ENCODE measurements at places on chromosomes 1 and 21.
A peak's percentile ranks its signal among the peaks of the same experiment; 100 is the strongest.

DNA sequence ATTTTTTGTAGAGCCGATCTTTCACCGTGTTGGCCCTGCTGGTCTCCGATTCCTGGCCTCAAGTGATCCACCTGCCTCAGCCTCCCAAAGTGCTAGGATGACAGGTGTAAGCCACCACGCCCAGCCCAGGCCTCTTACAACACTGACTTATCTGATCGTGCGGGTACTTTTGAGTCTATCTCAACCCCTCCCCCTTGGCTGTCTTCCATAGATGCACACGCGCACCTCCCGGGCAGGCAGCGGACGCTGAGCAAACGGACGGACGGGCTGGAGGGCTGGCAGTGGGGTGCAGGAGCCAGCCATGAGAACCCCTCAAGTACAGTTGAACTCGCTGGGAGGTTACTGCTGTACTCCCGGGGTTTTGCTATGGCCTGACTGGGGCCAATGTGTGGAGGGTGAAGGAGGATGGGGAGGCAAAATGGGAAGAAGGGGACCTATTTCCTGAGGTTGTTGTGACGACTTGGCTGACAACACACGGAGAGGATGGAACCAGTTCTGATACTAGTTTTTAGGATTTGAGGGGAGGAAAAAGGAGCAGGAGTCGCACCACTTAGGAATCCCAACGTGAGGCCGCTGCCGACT lies 959 bp downstream of the CD58 start:
- peak; percentile 21 for DNase-seq

DNA sequence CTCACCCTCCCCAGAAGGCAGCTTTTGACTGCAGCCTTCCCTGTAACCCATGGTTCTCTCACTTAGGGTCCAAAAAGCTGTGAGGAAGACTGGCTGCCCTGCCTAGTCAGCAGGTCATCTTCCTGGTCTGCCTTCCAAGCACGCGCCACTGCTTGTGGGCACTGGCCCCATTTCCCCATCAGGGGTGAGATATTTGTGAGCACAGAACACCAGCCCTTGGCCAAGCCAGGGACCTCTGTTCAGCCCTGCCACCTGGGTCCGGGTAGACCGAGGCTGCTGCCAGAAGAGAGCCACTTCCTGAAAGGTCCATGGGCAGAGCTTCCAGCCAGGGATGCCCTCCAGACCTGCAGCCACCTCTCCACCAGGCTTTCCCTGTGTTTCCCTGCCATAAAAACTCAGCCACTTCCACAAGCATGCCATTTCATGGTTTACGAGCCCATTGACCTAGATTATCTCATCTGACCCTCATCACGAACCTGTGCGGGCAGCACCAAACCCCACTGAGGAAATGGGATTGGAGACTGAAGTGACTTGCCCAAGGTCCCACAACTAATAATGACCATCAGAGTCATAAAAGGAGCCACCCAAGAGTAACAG lies 40.5 kb downstream of the GLIS1 start:
- no peak for DNase-seq

DNA sequence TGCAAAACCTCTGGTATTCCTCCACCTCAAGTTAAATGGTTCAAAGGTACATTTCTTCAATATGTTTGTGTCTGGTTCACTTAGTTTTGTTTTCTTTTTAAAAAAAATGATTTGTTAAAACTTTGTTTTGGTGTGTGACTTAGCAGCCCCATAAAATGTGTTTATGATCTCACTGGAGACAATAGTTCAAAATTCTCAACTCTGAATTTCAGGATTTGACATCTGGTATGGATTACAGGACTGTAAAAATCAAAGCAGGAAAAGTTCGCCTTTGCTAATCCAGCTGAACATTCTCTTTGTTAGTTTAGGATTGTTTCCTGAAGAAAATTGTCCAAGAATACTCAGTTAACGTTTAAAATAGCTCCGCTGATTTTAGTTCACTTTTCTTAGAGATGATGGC lies 231.7 kb downstream of the HMCN1 start:
- DNase-seq = no peak

DNA sequence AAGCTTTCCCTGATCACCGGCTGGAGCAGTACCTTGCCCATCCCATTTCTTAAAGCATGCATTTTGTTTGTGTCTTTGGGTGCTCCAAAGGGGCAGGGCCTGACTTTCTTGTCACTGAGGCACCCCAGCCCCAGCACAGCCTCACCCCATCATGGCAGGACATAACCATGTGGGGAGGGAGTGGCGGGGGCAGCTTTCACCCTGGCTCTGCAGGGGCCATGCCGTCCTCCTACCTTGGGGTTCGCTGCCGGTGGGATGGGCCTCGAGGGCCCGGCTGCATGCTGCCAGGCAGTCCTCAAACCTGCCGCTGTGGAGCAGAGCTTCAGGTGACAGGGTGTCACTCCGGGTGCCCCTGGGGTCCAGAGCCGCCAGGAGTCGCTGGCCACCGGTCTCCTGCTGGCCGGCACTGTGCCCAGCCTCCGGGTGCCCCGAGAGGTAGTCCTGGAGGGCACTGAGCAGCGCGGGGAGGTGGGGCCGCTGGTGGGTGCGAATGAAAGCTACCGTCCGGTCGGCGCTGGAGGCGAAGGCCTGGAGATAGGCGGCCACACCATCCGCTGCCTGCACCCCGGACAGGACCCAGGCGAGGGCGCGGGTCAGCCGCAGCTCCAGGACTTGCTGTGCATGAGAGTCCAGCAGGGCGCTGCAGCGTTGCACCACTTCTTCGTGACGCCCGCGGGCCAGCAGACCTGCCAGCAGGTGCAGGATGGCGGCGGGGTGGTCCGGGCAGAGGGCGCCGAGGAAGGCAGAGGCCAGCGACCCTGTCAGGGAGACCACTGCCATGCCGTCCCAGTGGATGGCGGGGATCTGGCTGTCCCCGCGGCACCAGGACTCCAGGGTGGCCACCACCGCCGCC lies 1.5 kb downstream of the TTC34 start:
- no peak for DNase-seq

- DNase-seq = no peak
Observed at GRCh38 chr1:104932030-104932915, 1182.6 kb downstream of the AMY1C start.

DNA sequence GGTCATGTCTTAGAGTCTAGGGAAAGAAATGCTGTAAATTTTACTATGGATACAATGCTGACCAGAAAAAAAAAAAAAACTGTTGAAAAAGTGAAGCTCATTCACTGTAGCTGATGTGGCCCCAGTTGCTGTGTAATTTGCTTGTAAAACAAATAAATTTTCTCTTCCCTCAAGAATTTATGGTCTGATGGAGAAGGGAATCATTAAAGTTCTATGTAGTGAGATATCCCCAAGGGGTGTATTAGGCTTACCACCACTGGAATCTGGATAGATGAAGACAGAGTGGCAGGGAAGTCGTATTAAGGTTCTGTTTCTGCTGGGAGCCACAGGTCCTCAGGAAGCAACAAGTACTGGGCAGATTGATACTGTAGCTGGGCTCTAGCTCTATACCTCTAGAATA lies 860.0 kb downstream of the LTN1 start:
- no peak for DNase-seq

DNA sequence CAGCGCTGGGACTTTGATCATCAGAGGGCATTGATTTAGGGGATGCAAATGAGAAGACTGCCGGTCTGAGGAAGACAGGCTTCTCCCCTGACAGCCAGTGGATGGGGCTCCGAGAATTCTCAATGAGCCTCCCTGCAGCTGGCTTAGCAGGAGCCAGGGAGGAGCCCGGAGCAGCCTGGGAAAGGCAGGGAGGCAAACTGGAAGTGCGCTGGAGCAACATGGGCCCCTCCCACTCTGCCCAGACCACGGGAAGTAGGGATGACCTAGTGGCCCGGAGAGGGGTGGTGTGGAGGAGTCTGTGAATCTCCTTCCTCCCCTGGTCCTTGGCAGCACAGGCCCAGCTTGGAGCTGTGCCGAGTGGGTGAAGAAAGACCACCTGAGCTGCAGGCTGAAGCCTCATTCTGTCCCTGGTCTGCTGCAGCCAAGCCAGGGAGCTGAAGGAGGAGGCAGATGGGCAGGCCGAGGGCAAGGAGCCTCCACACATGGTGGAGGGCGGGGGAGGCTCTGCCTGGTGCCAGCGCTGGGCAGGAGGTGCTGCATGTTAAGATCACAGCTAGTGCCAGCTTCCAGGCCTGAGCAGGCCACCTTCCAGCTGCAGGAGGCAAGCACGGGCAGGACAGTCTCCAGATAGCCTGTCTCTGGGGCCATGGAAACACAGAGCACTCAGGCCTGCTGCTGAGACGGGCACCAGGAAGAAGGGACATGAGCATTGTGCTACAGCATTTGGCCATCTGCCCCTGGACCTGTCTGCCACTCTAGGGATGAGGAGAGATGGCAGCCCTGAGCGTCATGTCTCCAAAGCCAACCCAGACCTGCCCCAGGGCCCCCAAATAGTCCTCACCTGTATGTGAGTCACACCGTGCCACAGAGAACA lies 12.2 kb upstream of the CLSTN1 start:
- DNase-seq = no peak

GRCh38 chr21:31886915-31887314 lies 14.1 kb downstream of the HUNK start:
- DNase-seq = no peak

- DNase-seq = no peak
Observed at GRCh38 chr1:54275349-54275748, 75.4 kb downstream of the MRPL37 start.

DNA sequence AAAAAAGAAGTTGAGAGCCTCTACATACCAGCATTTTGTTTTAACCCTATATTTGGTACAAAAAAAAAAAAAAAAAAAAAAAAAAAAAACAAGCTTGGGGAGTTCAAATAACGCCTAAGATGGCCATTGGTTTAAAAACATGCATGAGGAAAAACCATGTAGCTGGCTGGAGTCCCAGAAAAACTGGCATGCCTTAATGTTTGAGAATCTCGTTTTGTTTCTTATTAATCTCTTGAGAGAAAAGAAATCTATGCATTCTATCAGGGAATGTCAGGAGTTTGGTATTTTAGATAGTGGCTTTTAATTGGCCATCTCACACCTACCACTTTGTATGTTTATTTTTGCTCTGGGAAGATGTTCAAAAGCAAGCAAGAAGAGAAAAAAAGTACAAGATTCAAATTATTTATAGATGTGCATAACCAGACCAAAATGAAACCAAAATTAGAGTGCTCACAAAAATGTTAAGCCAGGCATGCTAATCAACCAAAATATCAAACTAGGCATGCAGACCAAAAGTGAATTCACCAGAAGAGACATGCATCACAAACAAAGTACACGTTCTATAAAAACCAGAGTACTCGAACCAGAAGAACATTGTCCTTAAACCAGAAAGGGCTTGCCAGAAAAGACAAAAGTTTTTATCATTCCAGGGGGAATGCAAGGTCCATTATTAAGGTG lies 156.6 kb downstream of the AK5 start:
- DNase-seq = no peak

- no peak for DNase-seq
Observed at GRCh38 chr1:230103306-230104173, 36.5 kb downstream of the GALNT2 start.

DNA sequence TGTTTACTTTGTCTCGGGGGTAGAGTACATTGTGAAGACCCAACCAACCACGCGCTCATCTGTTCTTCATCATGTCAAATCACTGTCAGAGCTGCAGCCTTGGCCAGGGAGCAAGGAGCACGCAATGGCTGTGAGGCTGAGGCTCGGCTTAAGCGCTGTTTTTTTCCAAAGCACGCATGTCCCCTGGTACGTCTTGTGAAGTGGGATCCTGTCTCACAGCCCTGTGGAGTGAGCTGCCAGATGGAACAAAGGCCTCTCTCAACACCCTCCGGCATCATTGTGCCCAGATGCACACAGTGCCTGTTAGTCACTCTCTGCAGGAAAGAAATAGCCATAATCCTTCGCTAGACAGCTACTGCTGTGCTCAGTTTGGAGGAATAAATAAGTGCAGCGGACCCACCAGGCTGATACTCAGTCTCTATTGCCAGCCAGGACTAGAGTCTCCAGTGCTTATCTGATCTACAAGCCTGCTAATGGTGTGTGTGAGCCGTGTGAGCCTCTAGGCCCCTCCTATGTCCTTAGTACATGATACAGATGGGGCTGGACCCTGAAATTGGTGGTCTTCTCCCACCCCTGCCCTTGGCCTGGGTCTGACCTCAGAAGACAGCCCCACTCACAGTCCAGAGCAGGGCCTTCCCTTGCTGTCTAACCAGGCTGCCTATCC lies 91.3 kb upstream of the COA6 start:
- DNase-seq = no peak

DNA sequence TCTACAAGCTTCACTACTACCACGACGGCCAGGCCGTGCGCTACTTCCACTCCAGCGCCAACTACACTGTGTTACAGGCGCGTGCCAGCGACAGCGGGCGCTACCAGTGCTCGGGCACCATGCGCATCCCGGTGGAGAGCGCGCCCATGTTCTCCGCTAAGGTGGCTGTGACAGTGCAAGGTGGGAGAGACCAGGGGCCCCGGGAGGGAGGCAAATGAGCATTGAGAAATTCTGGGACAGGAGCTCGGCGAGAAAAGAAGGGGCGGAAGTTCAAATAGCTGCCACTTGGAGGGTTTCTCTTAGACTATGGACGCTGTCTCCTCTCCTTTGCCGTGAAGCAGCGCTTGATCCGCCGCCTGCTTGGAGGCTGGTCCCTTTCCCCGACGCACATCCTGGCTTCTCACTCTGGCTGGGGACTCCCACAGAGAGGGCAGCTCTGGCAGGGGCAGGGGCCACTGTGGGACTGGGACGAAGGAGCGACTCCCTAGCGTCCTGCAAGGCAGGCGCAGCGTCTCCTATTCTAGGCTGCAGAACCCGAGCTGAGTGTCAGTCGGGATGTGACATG lies 4.6 kb downstream of the FCRLB start:
- no peak for DNase-seq

DNA sequence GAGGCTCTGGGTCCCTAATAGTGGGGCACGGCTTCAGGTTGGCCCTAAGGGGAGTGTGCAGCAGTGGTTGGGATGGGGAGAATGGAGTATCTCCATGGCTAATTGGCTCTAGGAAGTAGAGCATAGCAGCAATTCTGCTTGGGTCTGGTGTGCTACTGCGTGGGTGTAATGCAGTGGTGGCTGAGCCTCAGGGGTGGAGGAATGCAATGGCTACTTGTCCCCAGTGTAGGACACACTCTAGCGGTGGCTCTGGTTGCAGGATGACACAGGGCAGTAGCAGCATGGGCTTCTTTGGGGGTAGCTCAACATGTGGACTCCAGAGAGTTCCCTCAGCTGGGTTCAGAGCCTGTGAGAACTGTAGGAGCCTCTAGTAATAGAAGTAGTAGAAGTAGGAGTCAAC lies 91.2 kb upstream of the FAM78B start:
- no peak for DNase-seq

DNA sequence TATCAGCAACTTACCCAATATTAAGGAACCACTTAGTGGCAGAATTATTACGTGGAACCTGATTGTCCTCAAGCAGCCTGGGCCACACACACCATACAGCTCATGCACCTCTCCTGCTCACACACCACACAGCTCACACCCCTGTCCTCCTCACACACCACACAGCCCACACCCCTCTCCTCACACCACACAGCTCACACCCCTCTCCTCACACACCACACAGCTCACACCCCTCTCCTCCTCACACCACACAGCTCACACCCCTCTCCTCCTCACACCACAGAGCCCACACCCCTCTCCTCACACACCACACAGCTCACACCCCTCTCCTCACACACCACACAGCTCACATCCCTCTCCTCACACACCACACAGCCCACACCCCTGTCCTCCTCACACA lies 36.8 kb upstream of the LAMC2 start:
- no peak for DNase-seq

GRCh38 chr1:17207046-17207445 lies 2.1 kb downstream of the PADI1 start:
- no peak for DNase-seq
